ENCODE measurements at places on chromosomes 2 and 18.

DNA sequence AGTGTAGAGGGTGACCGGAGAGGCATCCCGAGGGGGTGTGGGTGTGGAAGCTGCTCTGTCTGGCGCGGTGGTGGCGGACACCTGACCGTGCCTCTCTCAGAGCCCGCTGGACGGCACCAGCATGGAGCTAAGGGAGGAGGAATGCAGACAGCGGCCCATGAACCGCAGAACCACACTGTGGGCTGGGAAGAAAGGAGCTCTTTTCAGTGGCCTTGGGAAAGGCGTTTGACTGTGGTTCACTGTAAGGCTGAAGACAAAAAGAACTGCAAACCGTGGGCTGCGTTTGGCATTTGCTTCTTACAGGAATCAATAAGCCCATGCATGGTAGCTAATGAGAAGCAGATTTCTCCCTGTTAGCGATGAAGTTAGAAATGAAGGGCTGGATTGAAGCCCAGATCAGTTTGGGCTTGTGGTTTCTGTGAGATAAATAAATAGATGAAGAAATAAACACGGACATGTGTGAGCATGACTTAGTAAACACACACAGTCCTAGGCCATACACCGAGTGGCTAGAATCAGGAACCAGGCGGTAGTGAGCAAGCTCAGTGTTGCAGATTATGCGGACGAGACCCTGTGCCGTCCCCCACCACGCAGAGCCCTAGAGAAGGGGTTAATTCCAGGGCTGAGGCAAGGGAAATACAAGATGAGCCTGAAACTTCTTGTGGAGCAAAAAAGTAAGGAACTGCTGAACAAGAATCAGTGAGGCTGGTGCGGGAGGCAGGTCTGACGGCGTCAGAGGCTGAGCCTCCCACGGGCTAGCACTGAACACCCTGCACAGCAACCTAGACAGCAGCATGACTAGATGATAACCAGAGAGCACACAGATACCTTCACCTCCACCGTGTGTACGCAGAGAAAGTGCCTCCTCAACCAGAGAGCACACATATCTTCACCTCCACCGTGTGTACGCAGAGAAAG lies 29.3 kb upstream of the NFATC1 start:
- no peak for DNase-seq

DNA sequence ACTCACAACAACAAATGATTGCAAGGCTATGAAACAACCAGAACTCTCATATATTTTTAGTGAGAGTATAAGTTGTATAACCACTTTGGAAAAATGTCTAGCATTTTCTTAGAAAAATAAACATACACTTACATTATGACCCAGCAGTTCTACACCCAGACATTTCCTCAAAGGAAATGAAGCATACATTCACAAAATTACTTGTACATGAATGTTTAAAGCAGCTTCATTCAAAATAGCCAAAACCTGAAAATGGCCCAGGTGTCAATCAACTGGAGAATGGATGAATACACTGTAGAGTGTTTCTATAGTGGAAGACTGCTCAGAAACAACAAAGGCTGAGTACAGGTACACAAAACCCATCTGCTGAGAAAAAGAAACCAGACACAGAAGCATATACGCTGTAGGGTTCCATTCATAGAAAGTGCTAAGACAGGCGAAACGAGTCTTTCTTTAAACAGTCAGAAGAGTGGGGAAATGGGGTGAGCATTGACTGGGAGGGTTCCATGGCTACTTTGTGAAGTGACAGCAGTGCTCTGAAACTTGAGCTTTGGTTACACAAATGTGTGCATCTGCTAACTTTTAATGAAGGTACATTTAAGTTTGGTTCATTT lies 799.0 kb downstream of the DCDC2C start:
- DNase-seq = no peak

DNA sequence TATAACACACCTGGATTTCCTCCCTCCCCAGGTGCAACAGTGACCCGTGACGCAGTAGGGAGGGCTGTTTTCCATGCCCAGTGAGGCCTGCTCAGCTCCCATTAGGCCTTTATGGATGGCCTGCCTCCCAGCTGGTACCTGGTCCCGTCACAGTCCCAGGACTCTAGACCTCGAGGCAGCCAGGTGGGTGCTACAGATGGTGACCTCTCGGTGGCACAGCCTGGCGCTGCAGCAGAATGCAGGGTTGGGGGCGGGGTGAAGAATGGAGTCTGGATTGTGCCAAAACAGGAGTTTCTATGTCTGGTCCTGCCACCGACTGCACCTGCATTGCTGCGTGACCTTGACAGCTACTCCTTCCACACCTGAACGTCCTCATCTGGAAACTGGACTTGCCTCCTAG lies 18.0 kb upstream of the YWHAQ start:
- no peak for DNase-seq

DNA sequence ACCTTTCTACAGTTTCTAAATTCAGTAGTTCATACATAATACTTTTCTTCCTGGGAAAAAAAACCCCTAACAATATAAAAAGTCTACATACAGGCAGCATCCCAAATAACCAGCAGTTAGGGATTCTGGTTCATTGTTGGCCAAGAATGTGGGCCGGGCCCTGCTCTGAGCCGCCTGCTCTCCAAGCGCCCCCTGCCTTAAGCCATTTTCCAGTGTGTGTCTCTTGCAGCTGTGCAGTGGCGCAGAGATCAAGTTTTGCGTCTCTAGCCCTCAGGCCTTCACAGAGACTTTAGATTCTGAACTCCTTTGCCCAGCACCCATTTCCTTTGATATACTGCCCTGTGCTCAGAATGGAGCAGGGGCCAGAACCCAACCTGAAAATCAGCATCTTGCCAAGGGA lies 32.9 kb downstream of the RMC1 start:
- no peak for DNase-seq

DNA sequence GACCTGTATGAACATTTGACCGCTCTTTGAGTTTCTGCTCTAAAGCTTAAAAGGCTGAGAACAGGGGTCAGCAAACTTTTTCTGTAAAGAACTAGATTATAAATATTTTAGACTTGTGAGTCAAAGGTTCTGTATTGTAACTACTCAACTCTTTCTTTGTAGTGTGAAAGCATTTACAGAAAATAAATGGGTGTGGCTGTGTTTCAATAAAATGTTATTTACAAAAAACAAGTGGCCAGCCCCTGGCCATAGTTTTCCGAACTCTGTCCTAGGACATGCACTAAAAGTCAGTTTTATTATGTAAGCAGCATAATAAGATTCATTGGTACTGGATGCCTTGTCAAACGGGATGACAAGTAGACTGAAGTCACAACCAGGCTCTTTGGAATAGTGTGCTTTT lies 434.9 kb downstream of the ZEB2 start:
- DNase-seq = no peak

DNA sequence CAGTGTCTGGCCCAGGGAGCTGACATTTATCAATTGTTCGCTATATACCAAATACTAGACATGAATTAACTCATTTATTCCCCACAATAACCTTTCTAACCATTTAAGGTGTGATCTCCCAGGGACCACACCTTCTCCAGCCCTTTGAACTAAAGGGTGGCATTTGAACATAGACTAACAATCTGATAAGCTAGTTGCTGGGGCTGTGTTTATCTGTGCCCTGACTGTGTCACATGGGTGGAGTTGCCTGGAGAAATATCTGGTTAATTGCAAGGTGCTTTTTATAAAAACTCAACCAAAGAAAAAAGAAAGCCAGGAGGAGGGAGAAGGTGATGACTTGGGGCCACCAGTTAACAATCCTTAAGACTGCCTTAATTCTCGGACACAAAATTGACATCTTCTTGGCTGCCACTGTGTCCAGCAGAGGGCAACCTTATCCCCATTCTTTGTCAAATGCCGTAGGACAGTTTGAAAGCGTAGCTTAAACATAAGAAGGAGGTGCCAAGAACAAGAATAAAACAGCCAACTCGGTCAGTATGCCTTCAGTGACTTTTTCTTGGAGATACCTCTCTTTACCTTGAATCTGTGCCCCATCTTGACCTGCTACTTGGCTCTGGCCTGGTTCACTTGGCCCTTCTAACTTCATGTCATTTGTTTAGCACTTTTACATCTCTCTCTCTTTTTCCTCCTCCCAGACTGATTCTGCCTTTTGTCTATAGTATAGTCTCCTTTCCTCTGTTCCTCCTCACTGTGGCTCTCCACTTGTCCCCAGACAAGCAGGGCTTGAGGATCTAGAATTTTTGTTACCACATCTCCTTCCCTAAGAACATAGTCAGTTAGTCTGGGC lies 183.4 kb downstream of the MYO3B start:
- DNase-seq = peak; percentile 68

- no peak for DNase-seq
Measured at GRCh38 chr2:113116100-113116958, 11.1 kb upstream of the IL1RN start.

DNA sequence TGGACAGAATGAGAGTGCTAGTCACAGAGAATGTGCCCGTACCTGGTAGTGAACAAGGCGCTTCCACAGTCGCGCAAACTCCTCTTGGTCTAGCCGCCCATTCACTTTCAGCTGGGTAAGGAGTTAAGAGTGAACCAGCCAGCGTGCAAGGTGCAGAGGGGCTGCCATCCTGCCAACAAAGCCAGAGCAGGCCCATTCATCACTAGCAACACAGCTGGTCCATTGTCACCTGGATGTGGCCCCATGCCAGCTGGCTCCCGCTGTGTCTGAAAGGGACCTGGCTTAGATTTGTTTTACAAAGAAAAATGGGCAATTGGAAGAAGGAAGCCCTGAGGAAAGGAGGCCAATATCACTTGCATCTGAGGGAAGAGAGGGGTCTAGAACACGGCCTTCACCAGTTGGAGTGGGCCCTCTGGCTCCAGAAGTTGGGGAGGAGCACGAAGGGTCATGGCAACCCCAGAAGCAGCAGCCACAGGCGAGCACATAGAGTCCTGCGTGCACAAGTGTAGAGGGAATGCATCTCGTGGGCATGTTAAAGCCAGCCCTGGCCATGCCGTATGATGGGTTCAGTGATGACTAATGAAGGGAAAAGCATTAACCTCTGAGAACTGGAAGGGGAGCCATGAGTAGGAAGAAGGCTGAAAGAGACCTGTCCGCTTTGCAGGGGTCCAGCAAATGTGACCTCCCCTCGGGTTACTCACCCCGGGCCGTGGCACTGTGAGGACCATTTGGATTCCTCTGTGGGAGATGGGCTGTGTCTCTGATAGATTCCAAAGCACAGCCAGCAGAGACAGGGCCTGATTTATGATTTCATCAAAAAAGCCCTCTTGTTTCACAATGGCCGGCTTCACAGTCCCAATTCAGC lies 70.6 kb downstream of the CAPN13 start:
- no peak for DNase-seq

- DNase-seq = no peak
Measured at GRCh38 chr2:43812947-43813346, 25.7 kb downstream of the ABCG5 start.

GRCh38 chr2:125037135-125037653 lies 1012.1 kb downstream of the CNTNAP5 start:
- DNase-seq = no peak

- DNase-seq = no peak
Measured at GRCh38 chr2:27209621-27210401, 2.0 kb upstream of the ATRAID start.

DNA sequence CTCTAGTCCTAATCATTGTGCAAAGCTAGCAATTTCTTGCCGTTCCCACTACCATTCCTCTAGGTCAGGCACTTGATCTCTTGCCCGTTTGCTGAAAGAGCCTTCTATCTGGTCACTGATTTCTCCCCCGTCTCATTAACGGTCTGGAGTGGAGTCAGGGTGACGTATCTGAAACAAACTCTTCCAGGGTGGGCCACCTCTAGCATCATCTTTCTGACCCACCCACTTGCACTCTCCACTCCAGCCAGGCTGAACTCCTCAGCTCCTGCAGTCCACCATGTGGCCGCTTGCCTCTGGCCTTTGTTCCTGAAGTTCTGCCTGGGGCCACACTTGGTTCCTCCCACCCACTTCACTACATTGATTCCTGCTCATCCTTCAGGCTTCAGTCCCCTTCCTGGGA lies 13.3 kb downstream of the BCL2 start:
- DNase-seq = no peak

GRCh38 chr2:227472265-227473121 lies 537 bp downstream of the AGFG1 start:
- peak; percentile 68 for DNase-seq

All from stimulated activated CD8-positive, alpha-beta memory T cell treated with anti-CD3 and anti-CD28 coated beads, Interleukin-4, amount 100 ng/mL, for 48 hours (primary cell).